ENCODE measurements at places on chromosomes 13 and 19. TPM values are rescaled to one million over a fixed set of nuclear protein-coding genes. Genes with fewer than 3 reads are reported as not detected.

DNA sequence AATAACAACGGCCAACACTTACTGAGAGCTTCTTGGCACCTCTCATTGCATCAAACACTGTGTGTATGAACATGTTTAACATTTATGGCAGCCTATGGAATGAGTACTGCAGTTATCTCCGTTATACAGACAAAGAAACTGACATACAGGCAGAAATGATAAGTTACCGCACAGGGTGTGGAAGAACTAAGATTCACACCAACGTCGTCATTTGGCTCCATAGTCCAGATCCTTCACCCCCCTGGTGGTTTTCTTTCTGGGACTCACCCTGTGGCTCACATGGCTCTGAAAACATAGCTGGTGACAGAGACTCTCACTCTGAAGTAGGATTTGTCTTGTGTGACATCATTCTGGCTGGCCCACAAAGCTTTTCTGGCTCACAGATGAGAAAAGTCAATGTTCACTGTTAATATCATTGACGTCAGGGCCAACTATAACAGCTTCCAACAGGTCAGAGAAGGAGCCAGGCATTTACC, 230.1 kb downstream of the DLEU7 start:
- no peak for DNase-seq

DNA sequence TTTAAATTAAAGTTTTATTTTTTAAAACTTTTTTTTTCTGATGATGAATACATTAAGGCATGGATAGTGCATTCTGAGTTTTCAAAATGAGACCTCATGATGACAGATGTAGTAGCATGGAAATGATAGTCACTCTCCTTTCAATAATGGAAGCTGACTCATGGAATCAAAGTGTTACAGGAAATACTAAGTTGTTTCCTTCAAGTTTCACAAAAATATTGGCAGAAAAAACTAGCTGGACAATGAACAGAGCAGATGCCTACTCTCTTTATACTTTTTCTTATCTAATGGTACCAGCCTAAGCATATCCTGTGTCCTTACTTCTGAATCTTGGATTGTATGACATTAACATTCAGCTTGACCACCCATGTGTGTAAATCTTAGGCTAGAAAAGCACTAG, 1337.3 kb downstream of the PCDH9 start:
- no peak for DNase-seq

GRCh38 chr13:88456151-88456550, 785.0 kb downstream of the SLITRK5 start:
- no peak for DNase-seq

GRCh38 chr13:23449398-23450162, 16.1 kb upstream of the SACS start:
- no peak for DNase-seq

ZSCAN4 gene
- total RNA-seq: not detected

GRCh38 chr19:58182577-58182988, 278 bp upstream of the ZNF274 start:
- DNase-seq: no peak

DNA sequence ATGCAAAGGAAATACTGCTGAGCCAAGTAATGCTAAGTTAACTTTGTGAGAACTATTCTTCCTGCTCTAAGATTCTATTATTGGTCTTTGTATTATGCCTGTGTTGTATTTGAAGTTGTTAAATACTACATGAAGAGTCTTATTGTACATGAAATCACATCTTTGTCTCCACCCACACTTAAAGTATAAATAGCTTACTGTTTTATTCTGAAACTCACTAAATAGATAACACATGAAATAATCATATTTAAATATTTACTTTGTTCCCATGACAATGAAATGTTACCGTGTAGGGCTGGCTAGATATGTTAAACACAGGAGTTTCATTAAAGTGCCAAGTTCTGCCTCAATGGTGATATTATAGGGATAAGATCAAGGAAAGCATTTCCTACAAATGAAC, 562.1 kb upstream of the ATXN8OS start:
- DNase-seq: no peak

DNA sequence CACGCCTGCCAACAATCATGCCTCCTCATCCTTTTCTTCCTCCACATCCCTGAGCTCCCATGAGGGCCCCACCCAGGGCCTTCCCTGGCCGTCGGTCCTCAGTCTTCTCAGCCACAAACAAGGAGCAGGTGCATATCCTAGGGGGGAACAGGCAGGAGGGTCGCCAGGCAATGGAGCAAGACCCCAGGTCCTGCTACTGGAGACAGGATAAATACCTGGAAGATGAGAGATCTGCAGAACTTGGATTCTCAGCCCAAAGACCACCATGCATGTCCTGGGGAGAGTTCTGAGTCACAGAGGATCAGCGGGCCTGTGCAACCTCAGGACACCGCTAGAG, 344.7 kb upstream of the TSHZ3 start:
- DNase-seq: no peak

- DNase-seq: no peak
These were observed 22.0 kb upstream of the POU4F1 start for GRCh38 chr13:78625384-78625783.

DNA sequence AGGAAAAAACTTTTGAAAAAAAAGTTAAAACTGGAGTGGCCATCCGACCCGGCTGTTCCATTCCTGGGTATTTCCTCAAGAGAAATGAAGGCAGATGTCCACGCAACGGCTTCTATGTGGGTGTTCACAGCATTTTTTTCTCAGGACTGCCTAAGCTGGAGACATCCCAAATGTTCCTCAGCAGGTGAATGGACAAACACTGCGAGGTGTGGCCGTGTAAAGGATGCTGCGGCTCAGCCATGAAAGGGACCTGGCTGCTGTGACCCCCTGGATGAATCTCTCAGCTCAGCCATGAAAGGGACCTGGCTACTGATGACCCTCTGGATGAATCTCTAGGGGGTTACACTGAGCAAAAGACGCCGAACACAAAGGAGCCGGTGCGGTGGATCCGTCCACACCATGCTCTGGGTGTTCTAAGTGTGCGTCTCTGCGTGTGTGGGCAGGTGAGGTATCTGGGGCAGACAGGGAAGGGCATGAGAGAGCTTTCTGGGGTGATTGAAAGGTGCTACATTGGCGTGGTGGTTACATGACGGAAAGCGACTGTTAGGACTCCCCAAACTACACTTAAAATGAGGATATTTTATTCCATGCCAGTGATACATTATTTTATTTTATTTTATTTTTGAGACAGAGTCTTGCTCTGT, 7.2 kb upstream of the ASPDH start:
- no peak for DNase-seq

GRCh38 chr13:43783820-43784219, 3.0 kb downstream of the ENOX1 start:
- peak; percentile 23 for DNase-seq

DNA sequence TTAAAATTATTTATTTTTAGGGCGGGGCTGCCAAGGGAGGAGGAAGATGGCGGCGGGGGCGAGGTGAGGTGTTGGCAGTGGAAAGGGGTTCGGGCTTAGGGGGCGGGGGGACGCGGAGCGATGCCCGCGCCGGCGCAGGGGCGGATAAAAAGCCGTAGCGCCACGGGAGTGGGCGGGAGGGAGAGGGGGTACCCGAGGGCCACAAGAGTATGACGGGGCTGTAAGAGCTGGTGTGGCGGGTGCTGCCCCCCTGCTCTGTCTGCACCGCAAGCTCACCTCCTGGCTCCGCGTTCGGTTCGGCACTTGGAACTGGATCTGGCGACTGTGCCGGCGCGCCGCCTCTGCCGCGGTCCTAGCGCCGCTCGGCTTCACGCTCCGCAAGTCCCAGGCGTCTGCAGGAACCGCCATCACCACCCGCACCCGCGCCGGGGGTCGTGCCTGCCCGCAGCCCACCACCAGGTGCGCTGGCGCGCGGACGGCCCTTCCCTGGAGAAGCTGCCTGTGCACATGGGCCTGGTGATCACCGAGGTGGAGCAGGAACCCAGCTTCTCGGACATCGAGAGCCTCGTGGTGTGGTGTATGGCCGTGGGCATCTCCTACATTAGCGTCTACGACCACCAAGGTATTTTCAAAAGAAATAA, 265.2 kb upstream of the SGCG start:
- peak; percentile 40 for DNase-seq

- DNase-seq: no peak
These were observed 7.2 kb downstream of the ZBTB7A start for GRCh38 chr19:4059453-4059871.

KLK3 gene
- total RNA-seq: not detected

- peak; percentile 79 for DNase-seq
These were observed 73.9 kb upstream of the OXGR1 start for GRCh38 chr13:97068151-97068550.

Data from fibroblast of villous mesenchyme (primary cell).